ENCODE measurements at places on chromosomes 11 and 22.

DNA sequence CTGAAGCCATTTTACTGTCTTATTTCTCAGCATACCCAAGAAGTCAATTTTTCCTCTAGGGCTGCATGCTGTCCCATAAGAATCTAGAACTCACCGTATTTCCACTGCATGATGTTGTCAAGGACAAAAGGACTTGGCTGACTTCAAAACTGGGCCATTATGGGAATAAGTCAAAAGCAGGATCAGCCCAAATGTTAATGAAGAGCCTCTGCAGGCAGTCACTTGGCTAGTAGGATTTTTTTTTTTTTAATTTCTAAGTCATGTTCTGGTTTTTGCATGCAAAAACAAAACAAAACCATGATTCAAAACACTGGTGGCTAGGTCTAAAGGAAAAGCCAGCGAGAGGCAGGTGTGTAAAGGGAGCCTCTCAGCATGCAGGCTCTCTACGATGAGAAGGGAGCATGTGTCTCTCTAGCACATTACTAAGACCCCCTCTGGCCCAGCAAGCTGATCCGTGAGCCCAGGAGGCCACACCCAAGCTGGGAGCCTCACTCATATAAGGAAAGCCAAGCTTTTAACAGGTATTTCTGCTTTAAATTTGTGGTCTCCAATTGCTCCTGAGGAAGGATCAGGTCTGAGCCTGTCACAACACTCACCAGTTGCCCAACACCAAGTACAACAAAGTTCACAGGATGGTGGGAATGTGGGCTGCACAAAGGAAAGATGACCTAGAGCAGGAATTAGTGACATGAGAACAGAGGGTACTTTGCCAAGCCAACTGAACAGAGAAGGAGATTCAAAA, 21.4 kb upstream of the STK33 start:
- DNase-seq, result no peak

GRCh38 chr22:49787861-49788260, 39.8 kb downstream of the BRD1 start:
- no peak for DNase-seq

- no peak for DNase-seq
Observed at GRCh38 chr11:69446108-69446507, 35.4 kb upstream of the LINC01488 start.

DNA sequence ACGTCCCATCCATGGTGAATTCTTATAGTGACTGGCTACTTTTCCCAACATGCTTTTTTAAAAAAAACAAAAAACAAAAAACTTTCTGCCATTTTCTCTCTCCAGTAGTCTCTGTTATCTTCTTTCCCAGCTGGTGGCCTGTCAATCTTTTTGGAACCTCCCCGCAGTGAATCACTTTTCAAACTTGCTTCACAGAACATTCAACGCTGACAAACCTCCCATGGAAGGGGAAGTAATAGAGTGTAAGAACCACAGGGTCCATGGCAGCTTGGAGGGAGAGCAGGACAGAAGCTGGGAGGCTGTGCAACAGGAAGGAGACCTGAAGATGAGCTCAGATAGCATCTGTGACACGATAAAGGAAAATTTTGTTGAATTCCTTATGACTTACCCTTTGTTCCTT, 9.8 kb upstream of the CECR2 start:
- no peak for DNase-seq

DNA sequence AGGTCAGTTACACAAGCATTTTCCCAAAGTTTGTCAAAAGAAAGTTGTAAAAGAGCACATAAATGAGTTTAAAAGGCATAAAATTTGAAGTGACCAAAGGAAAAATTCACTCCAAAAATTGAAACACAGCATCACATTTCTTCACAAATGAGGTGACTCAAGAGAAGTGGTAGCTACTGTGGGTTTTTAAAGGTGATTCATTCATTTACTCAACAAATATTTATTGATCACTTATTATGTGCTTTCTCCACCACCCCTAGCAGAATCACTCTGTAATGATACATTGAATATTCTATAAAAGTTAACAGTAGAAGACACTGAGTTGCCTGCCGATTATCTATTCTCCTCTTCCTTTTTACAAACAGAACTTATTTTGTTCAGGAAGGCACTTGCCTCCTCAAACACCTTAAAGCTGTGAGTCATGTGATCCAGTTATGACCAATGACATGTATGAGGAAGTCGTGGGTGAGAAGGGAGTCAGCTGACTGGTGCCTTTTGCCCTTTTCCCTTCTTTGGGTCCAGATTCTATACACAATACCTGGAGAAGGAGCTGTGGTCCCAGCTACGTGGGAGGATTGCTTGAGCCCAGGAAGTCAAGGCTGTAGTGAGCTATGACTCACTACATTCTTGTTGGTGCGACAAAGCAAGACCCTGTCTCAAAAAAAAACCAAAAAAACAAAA, 67.7 kb upstream of the CLNS1A start:
- DNase-seq, result peak; percentile 52

DNA sequence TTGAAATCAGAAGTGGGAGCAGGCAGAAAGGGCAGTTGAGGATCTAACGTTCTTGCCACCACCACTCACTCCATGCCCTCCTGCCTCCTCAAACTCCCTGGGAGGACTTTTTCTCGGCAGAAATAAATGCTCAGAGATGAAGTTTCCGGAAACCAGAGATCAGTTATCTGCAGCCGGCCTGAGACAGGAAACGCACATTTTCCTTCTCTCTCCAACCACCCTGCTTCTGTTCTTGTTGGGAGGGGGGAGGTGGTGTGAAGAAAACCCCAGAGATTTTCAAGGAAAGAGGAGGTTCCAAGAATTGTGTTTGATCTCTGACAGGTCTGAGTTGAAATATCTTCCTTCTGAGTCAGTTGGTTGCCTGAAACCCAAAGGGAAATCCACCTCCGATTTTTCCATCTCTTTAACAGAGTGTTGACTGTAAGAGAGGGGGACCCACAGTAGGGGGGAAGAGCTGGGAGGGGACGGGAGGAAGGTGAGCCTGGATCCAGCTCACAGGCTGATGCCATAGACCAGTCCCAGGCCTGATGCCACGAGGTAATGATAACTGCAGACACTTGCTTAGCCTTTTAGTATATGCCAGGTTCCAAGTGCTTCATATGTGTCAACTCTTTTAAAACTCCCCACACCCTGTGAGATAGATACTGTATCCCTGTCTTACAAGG, 100.8 kb downstream of the TRAF6 start:
- DNase-seq, result no peak

All from HT-29 (cell line).